ENCODE measurements at places on chromosomes 6 and 20. TPM values are rescaled to one million over a fixed set of nuclear protein-coding genes. Genes with fewer than 3 reads are reported as not detected.

DNA sequence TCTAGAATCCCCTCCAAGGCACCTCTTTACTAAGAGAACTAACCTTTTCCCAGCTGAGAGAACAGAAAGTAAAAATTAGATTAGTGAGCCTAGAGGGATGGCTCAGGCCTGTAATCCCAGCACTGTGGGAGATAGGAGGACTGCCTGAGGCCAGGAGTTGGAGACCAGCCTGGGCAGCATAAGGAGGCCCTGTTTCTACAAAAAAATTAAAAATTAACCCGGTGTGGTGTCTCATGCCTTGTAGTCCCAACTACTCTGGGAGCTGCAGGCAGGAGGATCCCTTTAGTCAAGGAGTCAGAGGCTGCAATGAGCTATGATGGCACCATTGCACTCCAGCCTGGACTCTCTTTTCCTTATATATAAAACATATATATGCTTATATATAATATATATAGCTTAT is 5.5 kb upstream of the OOEP start:
- no peak for DNase-seq

GRCh38 chr6:159282421-159282820 is 113.2 kb downstream of the FNDC1 start:
- no peak for DNase-seq

DNA sequence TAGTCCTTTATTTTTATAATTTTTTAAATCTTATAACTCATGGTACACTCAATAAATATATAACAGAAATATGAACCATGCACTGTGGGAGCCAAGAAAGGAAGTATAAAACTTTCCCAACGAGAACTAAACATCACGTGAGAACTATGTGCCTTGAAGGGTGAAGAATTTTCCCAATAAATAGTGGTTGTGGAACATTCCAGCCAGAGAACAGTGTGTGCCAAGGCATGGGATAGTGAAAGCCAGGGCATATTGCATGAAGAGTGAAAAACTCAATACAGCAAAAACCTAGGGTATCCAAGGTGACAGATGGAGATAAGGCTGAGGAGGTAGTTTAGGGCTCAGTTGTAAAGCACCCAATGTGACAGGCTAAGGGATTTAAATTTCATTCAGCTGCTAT is 86.1 kb downstream of the SIM1 start:
- no peak for DNase-seq

- no peak for DNase-seq
Observed at GRCh38 chr20:20214757-20215275, 153.1 kb upstream of the INSM1 start.

GRCh38 chr6:113578691-113579090 is 278.5 kb upstream of the MARCKS start:
- DNase-seq = no peak

DNA sequence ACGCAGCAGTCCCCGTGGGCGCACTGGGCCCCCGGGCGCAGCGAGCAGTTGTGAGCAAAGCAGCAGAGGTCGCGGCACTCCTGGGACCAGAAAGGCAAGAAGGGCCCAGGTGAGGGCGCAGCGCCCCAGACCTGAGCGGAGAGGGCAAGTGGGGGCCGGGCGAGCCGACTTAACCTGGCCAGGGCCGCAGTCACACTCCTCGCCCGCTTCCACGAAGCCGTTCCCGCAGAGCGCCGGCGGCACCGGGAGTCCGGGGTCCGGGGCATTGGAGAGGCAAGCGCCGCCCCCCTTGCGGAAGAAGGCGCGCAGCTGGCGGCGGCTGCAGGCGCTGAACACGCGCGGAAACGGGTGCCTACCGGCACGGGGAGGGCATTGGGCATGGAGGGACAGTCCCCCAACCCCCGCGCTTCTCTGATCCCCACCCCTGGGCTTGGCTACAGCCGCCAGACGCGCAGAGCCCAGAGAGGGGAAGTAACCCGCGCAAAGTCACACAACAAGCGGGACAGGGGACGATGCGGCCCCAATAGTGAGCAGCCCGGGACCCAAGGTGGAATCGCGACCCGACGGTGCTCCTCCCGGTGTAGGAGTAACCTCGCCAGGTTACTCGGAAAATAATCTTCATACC is 9.2 kb downstream of the ADAM33 start:
- no peak for DNase-seq

GRCh38 chr6:166572370-166573261 is 13.9 kb downstream of the RAMACL start:
- peak; percentile 58 for DNase-seq

DNA sequence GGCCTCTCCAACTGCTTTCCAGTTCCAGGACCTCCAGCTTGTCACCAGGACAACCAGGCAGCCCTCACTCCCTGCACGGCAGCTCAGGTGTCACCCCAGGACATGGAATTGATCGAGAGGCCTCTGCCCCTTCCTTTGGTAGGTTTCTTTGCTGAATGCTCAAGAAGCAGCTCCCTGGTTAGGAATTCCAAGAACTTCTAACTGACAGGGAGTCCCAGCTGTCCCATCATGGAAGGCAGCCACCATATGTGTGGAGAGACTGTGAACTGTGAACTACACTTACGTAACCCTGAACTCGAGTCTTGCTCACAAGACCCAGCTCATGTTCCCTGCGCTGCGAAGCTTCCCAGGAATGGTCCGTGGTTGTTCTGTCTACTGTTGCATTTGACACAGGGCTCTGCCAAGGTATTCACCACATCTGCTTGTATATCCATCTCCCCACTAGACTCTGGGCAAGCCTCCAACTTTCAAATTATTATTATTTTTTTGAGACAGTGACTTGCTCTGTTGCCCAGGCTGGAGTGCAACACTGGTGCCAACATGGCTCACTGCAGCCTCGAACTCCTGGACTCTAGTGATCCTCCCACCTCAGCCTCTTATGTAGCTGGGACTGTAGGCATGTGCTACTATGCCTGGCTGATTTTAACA is 35.7 kb downstream of the MGME1 start:
- DNase-seq = no peak

GRCh38 chr6:25834950-25835349 is 3.1 kb upstream of the SLC17A1 start:
- DNase-seq = no peak

GRCh38 chr6:154457046-154457713 is 53.3 kb downstream of the CNKSR3 start:
- DNase-seq = no peak

- DNase-seq = no peak
Observed at GRCh38 chr6:162157167-162157870, 570.2 kb downstream of the PRKN start.

DNA sequence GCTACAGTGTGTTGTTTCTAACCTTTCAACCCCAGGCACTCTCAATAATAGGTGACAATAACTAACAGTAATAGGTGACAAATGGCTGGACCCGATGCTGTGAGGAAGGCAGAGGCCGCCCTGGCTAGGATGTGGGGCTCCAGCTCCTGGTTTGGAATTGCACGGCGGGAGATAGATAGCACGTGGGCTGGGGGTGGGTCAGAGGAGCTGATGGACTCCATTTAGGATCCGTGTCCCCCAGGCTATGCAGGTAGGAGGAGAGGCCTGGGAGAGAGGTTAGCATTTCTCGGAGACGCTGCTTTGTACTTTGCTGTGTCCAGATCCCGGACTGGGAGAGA is 61.4 kb downstream of the EZR start:
- DNase-seq = no peak

DNA sequence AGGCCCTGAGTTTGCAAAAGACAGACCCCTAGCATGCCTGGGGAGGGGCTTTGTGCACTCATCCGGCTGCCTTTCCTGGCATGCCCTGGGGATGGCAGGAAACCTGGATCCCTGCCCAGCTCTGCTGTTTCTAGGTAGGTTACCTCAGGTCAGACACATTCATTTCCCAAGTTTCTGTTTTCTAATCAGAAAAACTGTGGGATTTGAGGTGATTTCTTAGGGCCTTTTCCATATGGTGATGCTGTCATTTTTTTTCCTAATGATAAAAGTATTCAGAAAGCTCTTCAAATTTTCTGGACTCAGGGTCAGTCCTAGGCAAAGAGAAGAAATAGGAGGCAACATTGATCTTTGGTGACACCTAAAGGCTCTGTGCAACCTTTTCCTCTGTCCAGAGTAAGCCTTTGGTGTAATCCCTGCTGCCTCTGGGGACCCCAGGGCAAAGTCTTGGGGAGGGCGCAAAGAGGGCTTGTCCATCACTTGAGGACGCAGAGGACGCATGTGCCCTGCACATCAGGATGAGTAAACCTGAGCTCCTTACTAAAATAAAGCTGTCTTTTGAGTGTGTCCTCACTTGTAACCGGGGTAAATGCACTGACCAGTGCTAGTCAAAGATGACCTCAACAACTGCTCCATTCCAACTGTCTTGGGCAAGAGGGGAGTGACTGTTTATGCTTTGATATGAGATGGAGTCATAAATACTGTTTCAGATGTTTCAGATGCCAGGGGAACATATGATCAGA is 13.5 kb upstream of the TRAM2 start:
- DNase-seq = no peak

- DNase-seq = no peak
Observed at GRCh38 chr6:133266186-133266585, 25.0 kb downstream of the EYA4 start.

DNA sequence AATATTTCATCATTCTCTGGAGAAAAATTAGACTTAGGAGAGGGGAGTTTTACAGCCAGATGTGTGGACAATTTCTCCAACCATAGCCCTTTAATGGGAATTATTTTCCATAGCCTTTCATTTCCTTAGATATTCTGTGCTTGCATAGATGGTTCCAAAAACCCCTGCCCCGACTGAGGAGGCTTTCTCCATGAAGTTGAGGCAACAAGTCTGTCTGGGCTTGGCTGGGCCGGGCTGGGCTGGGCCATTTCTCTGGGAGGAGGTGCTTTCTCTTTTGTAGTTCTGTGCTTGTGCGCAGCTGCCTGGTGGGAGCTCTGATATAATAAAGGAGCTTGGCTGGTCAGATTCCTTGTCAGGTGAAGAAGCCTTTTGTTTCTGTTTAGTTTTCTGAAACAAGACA is 71.4 kb downstream of the SOBP start:
- no peak for DNase-seq

DNA sequence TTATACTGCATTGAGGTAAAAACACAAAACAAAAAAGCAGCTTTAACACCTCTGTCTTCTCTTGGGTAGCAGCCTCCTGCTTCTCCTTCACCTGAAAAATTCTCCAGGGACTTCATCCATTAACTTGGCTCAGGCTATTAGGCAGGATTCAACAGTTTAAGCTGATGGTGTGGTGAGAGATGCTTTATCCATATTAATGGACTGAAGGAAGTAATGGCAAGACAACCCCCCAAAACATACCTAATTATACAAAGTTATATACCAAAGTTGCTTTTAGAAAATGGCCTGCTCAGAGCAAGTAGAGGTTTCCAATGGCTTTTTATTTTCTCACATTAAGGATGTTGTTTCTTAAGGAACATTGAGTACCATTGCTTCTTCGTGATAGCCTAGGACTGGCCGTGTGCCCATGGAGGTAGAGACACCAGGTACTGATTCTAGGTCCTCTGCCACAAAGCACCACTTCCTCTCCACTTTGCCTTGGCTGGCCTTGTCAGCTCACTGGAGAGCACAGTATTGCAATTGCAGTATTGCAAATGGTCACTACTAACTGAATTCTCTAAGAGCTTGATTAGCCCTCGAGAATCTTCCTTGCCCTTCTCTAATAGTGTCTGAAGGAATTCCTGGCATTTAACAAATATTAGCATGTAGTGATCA is 7.3 kb downstream of the EDN1 start:
- no peak for DNase-seq

GRCh38 chr6:37866590-37867507 is 47.3 kb downstream of the ZFAND3 start:
- no peak for DNase-seq

GRCh38 chr6:33694401-33694931 is 17.0 kb downstream of the UQCC2 start:
- no peak for DNase-seq

DNA sequence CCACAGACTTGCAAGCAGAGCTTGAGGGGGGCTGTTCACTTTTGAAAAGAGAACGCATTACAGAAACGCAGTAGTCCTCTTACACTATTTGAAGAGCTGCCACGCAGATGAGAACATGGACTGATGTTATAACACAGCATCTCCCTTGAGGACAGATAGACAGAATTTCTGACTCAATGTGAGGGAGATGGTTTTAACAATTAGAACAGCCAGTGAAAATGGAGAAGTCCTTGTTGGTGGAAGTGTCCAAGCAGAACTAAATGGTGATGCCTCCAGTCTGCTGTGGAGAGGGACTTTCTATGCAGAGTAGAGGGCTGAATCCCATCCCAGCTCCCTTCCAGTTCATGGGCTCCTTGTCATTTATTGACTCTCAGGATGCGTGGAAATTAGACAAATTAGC is 100.0 kb downstream of the RREB1 start:
- no peak for DNase-seq

DNA sequence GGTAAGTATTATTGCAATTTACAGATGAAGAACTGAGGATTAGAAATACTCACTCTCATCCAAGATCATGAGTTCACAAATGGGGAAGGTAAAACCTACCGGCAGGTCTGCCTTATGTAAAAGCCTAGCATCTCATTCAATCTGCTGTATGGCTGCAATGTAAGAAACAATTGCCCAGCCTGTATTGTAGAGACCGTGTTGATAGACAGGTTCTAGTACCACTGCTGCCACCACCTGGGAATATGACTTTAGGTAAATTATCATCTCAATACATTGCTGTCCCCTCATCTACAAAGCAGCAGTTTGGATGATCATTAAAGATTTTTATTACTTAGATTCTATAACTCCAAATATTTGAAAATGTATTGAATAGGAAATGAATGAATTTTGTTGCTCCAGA is 23.3 kb upstream of the ARHGAP18 start:
- no peak for DNase-seq

DNA sequence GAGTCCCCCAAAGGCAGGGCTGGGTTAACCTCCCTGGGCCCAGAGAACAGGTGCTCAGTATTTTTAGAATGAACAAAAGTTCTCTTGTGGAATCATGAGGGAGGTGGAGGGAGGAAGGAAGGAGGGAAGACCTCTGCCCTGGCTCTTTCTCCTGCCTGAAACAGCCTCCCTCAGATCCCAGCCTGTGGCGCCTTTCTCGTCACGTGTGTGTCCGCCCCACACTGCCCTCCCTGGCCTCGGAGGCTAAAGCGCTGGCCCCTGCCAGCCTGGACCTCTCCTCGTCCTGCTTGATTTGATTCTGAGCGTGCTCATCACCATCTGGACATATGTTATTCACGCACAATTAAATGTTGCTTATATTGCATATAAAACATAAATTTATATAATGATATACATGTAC is 40.9 kb downstream of the PHACTR3 start:
- DNase-seq = peak; percentile 52

GRCh38 chr6:116335612-116336215 is 35.0 kb upstream of the DSE start:
- no peak for DNase-seq

CD40 gene
- total RNA-seq = 1.5 TPM

NUP43 gene
- total RNA-seq = 55.8 TPM

PCED1A gene
- 79.6 TPM for total RNA-seq

SCRT2 gene
- not detected for total RNA-seq

RRAGD gene
- 18.0 TPM for total RNA-seq

ATP6V1G2 gene
- total RNA-seq = 1.6 TPM

ULBP1 gene
- 8.2 TPM for total RNA-seq

L3MBTL3 gene
- 23.8 TPM for total RNA-seq

MAVS gene
- total RNA-seq = 44.5 TPM

TCP1 gene
- 206 TPM for total RNA-seq

PPDPF gene
- 280 TPM for total RNA-seq

WFDC6 gene
- not detected for total RNA-seq

CRISP2 gene
- 0.48 TPM for total RNA-seq
